ENCODE measurements at places on chromosomes 7 and 10.

GRCh38 chr10:100888957-100889356 lies 23.8 kb upstream of the SLF2 start:
- no peak for DNase-seq

GRCh38 chr10:110556969-110557601 lies 10.4 kb upstream of the SMC3 start:
- no peak for DNase-seq

- DNase-seq, result no peak
These were observed 26.7 kb downstream of the ELMO1 start for GRCh38 chr7:37421861-37422500.

DNA sequence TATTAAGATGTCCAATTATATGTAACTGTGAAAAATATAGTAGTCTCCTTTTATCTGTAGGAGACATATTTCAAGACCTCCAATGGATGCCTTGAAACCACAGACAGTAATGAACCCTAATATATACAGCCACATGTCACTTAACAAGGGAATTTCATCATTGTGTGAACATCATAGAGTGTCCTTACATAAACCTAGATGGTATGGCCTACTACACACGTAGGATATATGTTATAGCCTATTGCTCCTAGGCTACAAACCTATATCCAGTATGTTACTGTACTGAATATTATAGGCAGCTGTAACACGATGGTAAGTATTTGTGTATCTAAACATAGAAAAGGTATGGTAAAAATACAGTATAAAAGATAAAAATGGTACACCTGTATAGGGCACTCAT lies 32.4 kb downstream of the MTPN start:
- DNase-seq, result no peak

DNA sequence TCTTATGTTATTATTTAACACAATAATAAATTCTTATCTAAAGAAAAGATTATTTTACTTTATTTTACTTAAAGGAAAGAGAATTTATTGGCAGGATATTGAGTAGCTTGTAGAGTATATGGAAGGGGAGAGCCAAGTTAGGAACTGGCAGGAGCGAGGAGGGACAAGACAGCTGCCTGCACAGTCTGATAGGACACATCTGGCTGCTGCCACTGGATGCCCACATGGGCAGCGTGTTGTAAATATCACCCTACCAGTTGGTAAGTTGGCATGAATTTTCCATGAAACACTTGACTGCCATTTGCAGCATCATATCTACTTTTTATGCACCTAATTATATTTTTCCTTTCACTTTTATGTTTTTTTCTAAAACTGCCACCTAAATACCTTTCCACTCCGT lies 19.6 kb downstream of the SRI start:
- DNase-seq, result no peak

DNA sequence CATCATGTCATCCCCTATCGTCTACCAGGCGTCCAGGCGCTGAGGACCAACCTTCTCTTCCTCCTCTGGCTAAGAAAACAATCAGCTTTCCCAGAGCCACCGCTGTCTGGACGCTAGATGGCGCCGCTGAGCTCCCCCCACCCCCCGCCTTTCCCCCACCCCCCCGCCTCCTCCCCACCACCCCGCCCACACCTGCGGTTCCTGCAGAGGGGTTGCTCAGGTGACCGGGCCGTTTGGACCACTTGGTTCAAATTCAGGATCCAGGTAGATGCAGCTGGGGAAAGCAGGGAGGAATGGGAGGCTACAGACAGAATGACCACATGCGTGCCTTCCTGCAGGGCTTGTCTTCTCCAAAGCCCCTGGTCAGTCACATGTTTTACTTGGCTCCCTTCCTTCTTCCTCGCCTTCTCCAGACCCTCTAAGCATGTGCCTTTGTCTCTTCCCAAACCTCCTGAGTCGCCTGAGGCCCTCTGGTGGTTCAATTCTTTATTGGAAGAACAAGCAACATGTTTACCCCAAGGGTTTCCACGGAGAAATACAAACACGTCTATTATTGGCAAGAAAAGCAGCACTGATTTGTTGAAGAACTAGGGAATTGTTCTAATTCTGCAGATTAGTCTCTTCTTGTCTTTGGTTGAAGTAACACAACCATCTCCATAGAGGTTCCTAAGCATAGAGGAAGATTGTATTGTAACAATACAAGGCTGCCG lies 24.7 kb downstream of the AOC1 start:
- no peak for DNase-seq

DNA sequence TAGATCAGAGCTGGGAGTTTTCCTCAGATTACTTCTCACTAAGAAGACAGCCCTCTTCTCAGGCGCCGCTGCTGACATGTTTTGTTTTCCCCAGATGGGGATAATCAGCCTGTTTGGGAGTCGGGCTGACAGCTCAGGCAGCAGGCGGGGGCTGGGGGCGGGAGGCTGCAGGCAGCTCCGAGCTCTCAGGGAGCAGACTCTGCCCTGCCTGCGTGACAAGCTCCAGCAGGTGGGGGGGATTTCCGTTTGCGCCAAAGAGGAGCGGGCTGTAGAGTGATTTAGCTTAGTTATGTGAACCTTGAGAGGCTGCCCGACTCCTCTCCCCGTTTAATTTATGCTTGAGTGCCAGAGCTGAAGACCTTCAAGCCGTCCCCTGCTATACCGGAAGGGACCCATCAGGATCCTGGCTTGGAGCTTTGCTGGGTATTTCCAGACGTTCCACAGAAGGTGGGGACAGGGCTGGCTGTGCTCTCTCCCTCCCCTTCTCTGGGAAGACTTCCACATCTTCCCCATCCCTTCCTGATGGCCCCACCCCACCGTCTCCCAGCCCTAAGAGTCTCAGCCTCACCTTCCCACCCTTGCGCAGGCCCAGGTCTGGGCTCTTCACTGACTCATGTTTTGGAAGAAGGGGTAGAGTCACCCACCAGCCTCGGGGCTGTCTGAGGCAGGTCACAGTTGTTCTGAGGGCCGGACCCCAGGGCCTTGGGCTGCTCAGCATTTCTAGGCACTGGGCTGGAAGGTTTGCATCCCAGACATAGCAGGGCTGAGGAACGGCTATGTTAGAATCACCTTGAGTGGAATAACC lies 24.7 kb upstream of the ADCYAP1R1 start:
- no peak for DNase-seq

- DNase-seq, result no peak
These were observed 172.7 kb upstream of the HPS1 start for GRCh38 chr10:98619446-98619845.

GRCh38 chr10:75197906-75198305 lies 12.7 kb upstream of the VDAC2 start:
- DNase-seq, result peak; percentile 65

DNA sequence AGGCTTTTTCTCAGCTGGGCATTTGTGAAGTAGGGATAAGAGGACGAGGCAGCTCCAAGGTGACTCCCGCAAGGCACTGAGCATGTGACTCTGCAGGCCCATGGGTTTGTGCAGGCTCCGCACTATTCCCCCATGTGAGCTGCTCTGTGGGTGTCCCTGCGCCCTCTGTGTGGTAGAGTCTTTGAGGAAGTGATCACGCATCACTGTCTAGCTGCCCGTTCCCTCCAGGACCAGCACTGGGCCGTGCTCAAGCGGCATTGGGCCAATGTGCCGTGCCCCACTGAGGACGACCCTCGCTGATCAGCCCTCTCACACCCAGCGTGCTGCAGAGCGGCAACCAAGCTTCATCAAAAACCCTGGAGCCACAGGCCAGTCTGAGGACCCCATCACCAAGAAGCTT lies 7.5 kb downstream of the PRKAG2 start:
- no peak for DNase-seq

GRCh38 chr10:91589015-91589657 lies 43.7 kb downstream of the PPP1R3C start:
- DNase-seq, result no peak

GRCh38 chr7:43791-44540 lies 148.4 kb upstream of the FAM20C start:
- no peak for DNase-seq

DNA sequence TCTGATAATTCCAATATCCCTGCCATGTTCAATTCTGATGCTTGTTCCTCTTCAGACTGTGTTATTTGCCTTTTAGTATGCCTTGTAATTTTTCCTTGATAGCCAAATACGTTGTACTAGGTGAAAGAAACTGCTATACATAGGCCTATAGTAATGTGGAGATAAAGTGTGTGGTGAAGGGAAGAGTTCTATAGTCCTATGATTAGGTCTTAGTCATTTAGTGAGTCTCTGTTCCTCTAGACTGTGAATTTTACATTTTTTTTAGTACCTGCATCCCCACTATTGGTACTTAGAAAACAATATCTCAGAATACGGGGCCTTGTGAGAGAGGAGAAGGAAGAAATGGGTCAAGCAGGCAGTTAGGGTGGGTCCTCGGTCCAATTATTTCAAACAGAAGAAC lies 59.6 kb upstream of the SEMA3E start:
- DNase-seq, result no peak

GRCh38 chr10:97718178-97718577 lies 4.6 kb downstream of the MARVELD1 start:
- DNase-seq, result no peak

DNA sequence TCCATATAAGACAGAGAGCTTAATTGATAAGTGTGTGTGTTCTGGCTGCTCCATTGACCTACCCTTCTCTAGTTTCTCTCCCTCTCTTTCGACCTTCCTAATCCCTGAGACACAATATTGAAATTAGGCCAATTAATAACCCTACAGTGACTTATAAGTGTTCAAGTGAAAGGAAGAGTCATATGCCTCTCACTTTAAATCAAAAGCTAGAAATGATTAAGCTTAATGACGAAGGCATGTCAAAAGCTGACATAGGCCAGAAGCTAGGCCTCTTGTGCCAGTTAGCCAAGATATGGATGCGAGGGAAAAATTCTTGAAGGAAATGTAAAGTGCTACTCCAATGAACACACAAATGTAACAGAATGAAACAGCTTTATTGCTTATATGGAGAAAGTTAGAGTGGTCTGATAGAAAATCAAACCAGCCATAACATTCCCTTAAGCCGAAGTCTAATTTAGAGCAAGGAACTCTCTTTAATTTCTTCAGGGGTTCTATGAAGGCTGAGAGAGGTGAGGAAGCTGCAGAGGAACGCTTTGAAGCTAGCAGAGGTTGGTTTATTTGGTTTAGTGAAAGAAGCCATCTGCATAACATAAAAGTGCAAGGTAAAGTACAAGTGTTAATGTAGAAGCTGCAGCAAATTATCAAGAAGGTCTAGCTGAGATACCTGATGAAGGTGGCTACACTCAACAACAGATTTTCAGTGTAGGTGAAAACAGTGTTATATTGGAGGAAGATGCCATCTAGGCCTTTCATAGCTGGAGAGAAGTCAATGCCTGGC lies 53.8 kb downstream of the ST7 start:
- no peak for DNase-seq

DNA sequence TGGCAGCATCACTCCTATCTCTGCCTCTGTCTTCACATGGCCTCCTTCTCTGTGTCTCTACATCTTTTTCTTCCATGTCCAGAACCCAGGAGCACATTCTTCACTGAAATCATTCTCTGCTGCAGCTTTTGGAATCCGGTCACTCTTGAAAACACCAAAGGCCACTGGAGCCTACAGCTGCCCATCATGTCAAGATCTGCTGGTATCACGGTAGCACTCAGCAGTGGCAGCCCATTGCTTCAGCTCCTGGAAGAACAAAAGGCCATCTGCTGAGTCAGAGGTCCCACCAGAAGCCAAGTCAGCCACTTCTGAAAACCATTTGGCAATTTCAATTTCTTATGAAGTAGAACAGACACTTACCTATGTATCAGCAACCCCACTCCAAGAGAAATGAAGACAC lies 6.1 kb upstream of the PCBD1 start:
- no peak for DNase-seq

DNA sequence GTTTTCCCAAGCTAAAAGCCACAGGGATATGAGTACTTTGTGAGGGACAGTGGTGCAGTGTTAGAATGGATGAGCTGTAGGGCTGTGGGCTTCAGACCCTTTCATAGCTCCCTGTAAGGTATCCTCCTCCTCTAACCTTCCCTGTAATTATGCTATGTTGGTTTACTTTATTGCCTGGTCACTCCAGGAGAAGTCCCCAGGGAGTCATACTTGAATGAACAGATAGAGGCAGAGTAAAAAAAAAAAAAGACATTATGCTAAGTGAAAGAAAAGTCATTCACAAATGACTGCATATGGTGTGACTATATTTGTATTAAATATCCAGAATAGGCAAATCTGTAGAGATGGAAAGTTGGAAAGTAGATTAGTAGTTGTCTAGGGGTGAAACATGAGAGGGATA lies 434.4 kb downstream of the AUTS2 start:
- no peak for DNase-seq

- no peak for DNase-seq
These were observed 253.9 kb downstream of the PPP1R3A start for GRCh38 chr7:113664867-113665266.

DNA sequence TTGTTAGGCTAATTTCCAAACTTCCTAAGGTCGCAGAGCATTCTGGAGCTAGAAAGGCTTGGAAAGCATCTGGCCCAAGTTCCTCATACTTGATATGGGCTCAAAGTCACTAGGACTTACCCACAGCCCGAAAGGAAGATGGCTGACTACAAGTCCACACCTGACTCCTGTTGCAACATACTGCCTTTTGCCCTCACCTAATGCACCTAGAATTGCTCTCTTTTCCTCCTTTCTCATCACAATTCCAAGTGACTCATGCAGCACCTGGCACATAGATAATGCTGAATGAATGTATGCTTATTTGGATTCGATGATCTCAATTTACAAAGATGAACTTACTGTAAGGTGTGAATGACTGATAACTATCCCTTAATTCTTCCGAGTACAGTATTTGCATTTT lies 131.5 kb downstream of the SORBS1 start:
- DNase-seq, result no peak

DNA sequence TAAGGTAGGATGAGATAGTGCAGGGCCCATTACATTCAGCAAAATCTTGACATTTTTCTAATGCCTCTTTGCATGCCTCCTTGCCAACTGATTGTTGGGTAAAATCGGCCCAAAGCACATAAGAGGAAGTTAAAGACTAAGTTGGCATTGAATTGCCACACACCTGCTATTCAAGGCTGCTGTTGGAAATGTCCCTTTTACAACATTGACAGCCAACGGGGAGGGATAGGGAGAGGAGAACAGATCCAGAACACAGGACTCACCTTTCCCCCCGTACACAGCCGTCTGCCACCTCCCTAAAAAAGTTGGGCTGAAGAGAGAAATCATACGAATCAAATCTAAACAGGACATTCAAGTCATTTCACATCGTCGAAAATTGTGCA lies 695 bp downstream of the FAM237B start:
- no peak for DNase-seq

DNA sequence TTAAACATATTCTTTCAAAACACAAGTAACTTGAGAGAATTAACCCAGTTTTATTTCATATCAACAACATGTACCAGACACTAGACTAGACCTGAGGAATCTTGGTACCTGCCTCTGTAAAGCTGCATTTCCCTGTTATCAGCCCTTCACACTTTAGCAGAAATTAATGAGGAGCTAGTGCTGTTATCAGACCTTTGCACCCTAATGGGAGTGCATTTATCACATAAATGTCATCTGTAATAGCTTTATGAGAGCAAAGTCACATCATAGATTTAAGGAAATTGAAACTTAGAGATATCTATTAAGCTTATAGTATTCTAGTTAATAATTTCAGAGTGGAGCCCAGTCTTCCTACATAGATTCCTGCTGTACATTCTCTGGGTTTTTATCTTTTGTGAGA lies 270.4 kb upstream of the YAE1 start:
- no peak for DNase-seq
